Left lung (tissue), 14 donors: ENCODE measurements at places on chromosomes 12 and 14. TPM values are rescaled to one million over a fixed set of nuclear protein-coding genes. Genes with fewer than 3 reads are reported as not detected.

- DNase-seq, result no peak
These were observed 544.2 kb downstream of the FOXG1 start for GRCh38 chr14:29310757-29311156.

The P3H3 gene
- polyA plus RNA-seq, result 41.7 TPM

DNA sequence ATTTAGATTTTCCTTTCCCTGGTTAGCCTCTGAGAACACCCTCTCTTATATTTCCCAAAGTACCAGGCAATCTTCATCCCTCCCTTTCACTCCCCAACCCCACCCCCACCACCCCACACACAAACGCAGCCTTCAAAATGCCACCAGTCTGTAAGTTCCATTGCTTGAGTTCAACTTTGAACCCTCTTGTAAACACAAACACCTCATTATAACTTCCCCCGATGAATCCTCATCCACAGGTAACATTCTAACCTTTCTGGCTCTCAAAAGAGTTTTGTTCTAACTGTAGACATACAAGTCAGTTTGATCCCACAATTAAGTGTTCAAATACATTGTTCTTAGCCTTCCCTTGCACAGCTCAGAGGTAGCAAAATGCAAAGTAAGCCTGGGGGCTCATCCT is 199.4 kb upstream of the FOXN3 start:
- no peak for DNase-seq

The ZNF384 gene
- 86.7 TPM for polyA plus RNA-seq

GRCh38 chr12:110776410-110776809 is 33.7 kb upstream of the PPP1CC start:
- DNase-seq, result no peak

GRCh38 chr12:112841906-112842305 is 50.4 kb downstream of the RPH3A start:
- DNase-seq, result no peak

The ASPG gene
- 16.1 TPM for polyA plus RNA-seq

DNA sequence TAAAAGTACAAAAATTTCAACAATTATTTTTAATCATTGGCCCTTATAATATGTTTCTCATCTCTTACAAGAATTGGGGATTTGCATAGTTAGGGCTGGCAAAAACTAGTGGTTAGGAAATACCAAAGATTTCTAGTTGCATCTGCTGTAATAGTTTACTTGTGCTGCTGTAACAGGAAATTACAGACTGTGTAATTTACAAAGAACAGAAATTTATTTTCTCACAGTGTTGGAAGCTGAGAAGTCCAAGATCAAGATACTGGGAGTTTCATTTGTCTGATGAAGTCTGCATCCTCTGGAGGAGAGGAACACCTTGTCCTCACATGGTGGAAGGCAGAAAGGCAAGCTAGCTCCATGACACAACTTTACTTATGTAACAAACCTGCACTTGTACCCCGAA is 157.0 kb downstream of the FLRT2 start:
- DNase-seq, result no peak

GRCh38 chr14:49598485-49599300 is at the start of gene LRR1:
Gene LRR1, plus strand, starts transcription at chr14:49598940. Its CDS starts 81 bp downstream, at chr14:49599021.
- peak; percentile 98 for DNase-seq

DNA sequence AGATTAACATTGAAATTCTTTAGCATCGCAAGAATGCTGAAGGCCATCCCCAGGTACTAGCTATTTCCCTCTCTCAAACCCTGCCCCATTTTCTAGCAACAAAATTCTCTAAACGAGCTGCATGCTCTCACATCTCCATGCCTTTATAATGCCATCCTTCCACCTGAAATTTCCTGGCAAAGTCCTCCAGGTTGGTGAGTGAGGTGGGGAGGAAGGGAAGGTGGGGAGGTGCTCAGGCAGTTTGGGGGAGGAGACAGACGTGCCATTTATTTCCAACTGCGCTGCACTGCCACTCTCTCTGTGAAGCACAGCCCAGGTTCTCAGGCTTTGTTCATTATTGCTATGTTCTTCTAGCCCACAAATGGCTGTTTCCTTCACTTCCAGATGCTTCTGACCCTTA is 208.4 kb downstream of the PAWR start:
- DNase-seq, result no peak

The DTX1 gene
- polyA plus RNA-seq, result 6.3 TPM

The KRT72 gene
- polyA plus RNA-seq, result 0.27 TPM

GRCh38 chr12:114193474-114193873 is 212.5 kb downstream of the TBX5 start:
- DNase-seq, result no peak

The GLS2 gene
- polyA plus RNA-seq, result 3.4 TPM

The LRRK2 gene
- 9.5 TPM for polyA plus RNA-seq

- DNase-seq, result no peak
These were observed 143.9 kb downstream of the SYNE2 start for GRCh38 chr14:63996625-63997220.

The AJUBA gene
- polyA plus RNA-seq, result 51.9 TPM

DNA sequence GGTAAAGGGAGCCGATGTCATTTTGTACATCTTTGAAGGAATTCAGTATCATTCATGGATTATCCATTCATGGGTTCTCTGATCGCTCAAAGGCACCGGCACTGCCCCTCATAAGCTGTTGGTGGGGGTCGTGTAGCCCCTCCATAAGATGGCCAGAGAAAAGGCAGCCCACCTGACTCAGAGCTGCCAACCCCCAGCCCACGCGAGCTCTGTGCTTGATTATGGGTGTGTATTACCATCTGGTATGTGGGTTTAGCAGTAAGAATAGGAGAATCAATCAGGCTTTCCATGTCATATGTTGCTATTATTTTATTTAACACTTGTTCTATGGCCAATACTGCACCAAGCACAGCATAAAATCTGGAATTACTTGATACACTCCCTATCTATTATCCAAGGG is 32.1 kb upstream of the AMIGO2 start:
- no peak for DNase-seq

GRCh38 chr12:75986001-75986746 is 45.4 kb downstream of the PHLDA1 start:
- DNase-seq, result no peak
